ENCODE measurements at places on chromosomes 6 and 20.
A peak's percentile ranks its signal among the peaks of the same experiment; 100 is the strongest.

GRCh38 chr6:145375502-145375901, 359.8 kb downstream of the EPM2A start:
- no peak for DNase-seq

DNA sequence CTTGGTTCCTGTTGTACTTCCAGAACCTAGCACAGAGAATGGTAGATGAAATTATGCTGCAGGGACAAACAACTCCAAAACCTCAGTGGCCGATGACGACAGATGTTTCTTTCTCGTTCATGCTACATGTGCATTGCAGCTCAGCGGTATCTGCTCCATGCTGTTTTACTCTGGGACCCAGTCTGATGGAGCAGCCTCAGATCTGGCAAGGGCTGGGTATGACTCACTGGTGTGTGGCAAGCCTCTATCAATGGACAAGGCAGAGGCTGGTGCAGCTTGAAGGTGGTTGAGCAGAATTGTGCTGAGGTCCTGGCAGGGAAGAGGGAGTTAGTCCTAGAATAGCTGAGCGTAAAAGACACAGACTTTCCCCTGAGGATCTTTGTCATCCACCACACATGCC, 10.3 kb upstream of the BLCAP start:
- no peak for DNase-seq

DNA sequence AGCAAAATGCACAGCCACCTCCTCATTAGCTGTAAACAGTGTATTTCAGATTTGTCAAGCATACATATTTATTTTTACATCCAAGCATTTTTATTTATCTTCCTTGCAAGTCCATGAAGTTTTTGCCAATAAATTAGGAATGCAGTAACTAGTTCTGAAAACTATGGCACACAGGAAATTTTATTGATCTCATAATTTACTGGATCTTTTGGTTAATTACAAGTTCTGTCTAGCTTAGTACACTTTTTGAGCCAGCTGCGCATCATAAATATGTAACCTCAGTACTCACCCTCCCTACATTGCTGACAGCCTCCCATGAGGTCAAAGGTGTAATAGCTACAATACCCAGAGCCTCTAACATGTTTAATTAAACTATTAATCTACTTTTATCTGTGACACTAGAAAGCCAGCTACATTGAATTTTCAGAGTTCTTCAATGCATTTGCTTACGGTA, 898.2 kb downstream of the KIF16B start:
- DNase-seq: no peak

- no peak for DNase-seq
Measured at GRCh38 chr20:18904192-18904591, 90.6 kb downstream of the SCP2D1 start.

GRCh38 chr6:10552270-10552810, 31.2 kb downstream of the GCNT2 start:
- DNase-seq: no peak

- DNase-seq: no peak
Measured at GRCh38 chr6:12751694-12752325, 35.2 kb downstream of the PHACTR1 start.

DNA sequence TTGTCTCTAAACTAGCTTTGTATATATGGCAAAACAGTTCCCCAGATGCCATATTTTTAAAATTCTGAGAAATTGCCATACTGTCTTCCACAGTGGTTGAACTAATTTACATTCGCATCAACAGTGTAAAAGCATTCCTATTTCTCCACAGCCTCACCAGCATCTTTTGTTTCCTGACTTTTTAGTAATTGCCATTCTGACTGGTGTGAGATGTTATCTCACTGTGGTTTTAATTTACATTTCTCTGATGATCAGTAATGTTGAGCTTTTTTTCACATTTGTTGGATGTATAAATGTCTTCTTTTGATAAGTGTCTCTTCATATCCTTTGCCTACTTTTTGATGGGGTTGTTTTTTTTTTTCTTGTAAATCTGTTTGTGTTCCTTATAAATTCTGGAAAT, 1222.7 kb upstream of the CITED2 start:
- DNase-seq: no peak

DNA sequence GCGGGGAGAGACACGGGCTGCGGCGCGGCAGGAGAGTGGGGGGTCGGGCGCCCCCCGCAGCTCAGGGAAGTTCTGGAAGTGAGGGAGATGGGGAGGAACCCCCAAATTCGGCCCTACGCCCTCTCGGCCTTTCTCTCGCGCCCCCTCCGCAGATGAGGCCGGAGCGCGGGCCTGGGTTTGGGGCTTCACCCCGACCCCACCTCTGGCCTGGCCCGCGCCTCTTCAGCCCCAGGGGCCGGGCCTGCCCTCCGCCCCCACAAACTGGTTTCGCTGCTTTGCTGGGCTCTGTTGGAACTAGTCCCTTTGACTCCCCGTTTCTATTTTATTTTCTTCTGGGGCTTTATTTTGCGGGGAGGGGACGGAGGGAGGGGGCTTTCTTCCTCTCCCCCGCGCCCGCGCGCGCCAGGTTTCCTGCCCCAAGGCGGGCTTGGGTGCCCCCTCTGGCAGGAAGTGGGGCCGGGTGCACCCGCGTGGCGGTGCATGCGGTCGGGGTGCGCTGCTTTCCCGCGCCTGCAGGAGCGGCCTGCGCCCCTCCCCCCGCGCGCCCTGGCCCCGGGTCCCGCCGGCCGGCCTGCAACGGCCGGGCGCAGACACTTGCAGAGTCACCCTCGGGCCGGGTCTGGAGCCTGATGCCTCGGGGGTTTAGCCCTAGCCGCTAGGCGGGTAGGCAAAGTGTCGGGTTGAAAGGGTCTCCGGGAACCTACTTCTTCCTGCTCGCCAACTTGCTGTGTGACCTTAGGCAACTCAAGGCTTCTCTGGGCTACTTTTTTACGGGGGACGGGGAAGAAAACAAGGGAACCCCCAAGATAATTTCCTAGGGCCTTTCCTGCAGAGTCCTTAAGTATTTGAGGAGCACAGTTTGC, 1.3 kb downstream of the HMGA1 start:
- no peak for DNase-seq

DNA sequence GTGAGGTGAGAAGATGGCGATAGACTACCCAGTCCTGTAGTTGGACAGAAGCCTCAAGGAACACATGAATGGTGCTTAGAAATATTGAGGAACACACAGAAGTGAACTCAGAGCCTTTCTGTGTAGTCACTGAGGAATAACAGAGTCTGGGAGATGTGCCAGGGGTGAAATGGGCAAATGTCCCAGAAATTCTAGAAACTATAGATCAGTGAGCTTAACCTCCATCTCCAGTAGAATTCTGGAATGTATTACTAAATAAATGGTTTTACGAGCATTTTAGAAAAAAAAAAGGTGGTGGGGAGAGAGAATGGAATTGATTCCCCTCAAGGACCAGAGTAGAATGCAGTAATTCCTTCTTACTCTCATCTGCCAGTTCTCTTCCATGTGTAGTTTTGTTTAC, 380.0 kb downstream of the LMBRD1 start:
- no peak for DNase-seq

GRCh38 chr6:110874880-110875547, 429 bp downstream of the AMD1 start:
- DNase-seq: no peak

- DNase-seq: no peak
Measured at GRCh38 chr6:150006961-150007464, 18.3 kb downstream of the RAET1L start.

DNA sequence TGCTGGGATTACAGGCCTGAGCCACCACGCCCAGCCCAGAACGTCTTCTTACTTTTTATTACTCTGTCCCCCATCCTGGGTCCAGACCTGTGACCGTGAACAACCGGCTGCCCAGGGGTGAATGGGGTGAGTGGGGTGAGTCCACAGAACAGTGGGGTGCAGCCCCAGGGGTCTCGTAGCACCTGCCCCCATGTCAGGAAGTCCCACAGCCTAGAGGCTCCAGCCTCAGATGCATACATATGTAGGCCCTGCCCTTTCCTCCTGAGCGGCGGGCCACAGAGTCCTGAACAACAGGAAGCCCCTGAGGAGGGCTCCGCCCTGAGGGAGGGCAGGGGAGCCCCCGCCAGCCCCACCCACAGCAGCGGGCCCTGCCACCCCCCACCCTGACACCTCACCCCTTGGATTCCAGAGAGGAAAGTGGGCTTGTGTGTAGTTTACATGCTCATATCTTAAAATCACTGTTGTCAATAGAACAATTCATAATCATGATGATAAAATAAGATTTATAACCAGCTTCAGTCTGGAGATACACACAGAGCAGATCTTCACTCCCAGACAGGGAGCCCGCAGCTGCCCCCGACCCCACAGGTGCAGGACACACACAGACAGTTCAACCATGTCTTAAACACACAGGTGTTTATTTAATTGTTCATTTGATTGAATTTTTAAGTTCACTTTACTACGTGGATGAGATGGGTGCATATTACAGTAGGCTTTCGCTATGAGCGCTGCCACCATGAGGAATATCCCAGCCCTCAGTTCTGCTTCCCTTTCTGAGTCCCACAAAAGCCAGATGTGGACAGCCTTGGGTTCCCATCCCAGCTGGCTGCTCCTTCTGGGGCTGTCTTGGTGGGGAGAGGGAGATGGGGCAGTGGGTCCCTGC, 12.4 kb upstream of the GMEB2 start:
- no peak for DNase-seq

DNA sequence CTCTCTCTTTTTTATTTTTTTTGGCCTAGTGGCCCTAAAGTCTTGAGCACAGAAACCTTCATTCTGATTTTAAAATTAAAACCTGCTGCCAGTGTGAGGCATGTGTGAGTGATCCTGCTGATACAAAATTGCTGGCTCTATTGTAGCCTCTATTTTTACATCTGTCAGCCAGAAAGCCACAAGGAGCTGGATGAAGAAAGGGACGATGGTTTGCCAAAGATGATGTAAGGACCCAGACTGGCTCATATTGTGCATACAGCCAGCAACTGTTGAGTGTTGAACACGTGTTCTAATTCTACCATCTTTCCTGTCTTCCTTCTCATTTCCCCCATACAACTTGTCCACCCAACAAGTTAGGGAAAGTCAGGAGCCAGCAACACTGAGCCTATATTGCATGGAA, 40.8 kb upstream of the ATXN1 start:
- DNase-seq: peak; percentile 68

DNA sequence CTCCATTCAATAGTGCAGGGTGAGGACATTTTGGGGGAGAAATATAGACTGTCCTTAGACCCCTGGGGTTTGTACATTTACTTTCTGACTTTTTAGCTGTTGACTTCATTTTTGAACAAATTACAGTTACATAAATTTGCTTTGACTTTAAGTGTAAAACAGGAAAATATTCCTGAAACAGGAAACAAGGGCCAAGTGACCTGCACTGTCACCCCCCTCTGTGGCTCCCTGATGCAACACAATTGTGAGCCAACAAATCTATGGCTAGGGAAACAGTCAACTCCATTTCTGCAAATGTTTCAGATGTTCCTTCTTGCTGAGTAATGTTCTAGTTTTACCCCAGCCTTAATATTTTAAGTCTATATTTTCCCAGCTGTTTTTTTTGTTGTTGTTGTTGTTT, 39.8 kb downstream of the HLA-A start:
- DNase-seq: no peak

DNA sequence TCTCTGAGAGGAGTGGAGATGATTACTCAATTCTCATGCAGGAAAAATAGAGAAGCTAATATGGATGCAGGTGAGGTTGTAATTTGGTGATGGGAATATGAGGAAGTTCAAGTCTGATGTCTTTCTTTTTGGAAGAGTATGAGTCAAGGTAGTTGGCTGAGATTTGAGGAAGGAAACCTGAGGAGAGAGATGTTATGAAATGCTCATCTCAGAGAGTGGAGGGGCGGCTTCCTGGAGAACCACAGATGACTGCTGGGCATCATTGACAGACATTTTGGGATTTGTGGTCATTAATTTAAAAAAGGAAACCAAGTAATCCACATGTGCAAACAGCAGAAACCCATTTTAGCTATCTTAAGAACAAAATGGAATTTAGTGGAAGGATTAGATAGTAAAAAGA, 72.5 kb upstream of the UST start:
- no peak for DNase-seq

DNA sequence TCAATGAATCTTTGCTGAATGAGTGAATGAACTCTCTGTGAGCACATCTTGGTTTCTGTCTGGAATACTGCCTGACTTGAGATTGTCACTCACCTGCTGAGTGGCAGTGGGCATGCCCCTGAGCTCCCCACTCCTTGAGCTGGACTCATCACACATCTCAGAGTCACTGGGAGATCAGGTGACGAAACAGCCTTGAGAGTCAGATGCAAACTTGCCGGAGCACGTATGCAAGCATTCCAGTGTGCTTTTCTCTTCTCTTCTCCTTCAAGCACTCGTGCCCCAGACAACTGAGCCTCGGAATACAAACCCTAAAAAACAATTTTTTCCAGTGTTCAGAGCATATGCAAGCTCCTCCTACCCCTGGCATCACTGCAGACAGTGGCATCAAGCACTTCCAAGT, 9.4 kb upstream of the BMP7 start:
- no peak for DNase-seq

GRCh38 chr6:164533045-164533362, 776.4 kb downstream of the C6orf118 start:
- no peak for DNase-seq

DNA sequence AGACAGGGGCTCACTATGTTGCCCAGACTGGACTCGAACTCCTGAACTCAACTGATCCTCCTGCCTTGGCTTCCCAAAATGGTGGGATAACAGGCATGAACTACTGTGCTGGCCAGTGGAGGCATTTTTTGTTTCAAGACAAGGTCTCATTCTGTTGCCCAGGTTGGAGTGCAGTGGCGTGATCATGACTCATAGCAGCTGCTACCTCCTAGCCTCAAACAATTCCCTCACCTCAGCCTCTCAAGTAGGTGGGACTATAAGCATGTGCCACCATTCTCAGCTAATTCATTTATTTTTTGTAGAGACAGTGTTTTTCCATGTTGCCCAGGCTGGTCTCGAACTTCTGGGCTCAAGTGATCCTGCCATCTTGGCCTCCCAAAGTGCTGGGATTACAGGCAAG, 17.2 kb downstream of the ENPP3 start:
- no peak for DNase-seq

DNA sequence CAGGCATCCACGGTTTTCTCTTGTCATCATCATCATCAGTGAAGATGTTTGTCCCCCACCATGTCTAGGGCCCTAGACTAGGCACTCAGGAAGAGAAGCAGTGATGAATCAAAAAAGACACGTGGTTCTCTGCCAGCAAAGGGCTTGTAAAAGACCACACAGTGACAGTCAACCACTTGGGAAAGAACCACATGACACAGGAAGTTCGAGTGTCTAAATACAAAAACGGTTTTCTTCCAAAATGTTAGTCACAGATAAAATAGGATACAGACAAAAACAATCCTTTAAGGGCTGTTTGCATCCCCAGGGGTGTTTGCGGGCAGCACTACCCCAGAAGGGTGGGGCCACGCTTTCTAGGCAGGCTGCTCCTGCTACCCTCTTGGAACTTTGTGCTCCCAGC, 356.8 kb upstream of the AGPAT4 start:
- DNase-seq: no peak

GRCh38 chr20:64077541-64077875, 1.8 kb downstream of the RGS19 start:
- DNase-seq: no peak

DNA sequence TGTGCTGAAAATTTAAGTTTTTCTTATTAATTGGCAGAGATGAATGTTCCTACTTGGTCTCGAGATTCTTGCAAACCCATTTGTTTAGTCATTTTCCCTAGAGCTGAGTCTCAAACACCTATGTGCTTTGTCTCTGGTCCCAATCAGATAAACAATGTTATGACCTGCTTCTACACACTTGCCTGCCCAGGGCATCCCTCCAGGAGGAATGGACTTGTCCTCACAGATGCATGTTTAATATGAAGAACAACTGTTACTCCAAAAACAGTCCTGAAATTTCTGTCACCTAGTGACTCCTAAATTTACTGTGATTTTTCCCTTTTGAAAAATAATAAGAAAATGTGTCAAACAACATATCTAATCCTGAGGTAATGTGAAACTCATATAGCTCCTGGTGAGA, 43.7 kb downstream of the HDGFL1 start:
- no peak for DNase-seq
